ENCODE measurements at places on chromosomes 5 and 9.

- DNase-seq = no peak
Measured at GRCh38 chr9:106127776-106128175, 433.4 kb downstream of the TMEM38B start.

- no peak for DNase-seq
Measured at GRCh38 chr5:124599028-124599973, 147.1 kb downstream of the ZNF608 start.

DNA sequence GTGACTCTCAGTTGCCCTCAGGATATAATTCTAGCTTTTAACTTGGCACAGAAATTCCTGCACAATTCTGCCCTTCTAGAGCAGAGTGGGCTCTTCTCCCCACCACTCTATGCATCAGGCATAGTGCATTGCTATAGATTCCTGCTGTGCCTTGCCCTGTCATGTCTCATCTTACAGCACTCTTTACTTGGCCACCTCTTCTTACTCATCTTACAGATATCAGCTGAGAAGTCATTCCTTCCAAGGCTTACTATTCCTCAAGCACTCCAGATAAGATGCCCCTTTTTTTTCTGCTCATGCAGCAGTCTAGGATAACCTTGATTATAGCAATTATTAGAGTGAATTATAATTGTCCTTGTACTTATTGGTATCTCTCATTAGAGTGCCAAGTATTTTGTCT lies 5.6 kb downstream of the FAM221B start:
- DNase-seq = no peak

GRCh38 chr9:36738318-36738976 lies 165.8 kb downstream of the MELK start:
- DNase-seq = no peak

DNA sequence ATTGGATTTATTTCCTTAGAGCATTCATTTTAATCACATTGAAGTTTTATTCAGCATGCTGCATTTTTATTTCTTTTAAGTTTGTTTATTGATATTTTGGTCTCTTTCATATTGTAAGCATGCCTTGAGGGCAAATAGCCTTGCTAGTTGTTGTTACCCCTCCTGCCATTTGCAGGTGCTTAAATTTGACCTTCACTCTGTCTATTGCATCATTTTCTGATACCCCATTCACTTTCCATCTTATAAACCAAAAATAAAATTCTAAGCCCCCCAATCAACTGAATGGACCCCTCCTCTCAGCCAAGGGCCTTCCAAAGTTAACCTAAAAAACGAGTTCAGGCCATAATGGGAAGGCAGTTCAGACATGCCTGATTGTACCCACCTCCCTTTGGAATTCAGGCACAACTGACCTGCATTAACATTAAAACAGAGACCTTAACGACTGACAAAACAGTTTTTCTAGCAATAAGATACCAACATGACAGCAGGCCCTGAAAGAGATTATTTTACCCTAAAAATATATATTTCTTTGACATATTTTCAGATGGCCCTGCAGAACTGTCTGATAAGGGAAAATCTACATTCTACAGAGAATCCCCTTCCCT lies 32.1 kb downstream of the TARS1 start:
- DNase-seq = no peak

GRCh38 chr5:36624277-36624676 lies 17.9 kb downstream of the SLC1A3 start:
- DNase-seq = no peak

DNA sequence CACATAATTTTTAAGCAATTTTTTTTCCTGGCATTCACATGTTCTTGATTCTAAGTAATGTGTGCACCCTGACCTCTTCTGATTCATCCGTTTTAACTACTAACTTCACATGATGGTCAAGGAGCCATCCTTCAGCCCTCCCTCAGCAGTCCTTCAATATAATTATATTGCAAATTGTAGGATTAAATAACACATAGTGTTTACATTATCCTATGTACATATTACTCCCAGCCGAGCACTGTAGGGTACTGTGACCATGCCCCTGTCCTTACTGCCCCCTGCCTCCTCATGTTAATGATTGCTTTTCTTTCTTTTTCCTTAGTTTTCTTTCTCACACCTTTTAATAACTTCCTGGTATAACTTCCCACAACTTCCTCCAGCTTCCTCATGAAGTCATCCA lies 96.3 kb upstream of the FANCC start:
- no peak for DNase-seq

DNA sequence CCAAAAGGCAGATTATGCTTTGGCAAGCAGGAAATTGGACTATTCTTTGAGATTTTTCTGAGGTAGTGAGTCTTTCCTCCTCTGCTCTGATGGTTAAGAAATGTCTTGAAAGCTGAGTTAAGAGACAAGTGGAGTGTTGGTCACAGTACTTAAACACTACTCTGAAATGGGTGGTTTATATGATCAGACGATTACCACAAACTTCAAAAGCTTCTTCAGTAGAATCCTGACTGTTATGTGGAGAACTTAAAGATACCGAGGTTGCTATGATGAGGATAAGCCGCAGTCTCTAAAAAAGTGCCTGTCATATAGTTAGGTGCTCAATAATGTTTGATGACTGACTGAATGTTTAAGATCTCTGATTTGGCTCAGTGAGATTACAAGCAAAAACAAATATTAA lies 24.3 kb downstream of the GCNT4 start:
- DNase-seq = no peak

DNA sequence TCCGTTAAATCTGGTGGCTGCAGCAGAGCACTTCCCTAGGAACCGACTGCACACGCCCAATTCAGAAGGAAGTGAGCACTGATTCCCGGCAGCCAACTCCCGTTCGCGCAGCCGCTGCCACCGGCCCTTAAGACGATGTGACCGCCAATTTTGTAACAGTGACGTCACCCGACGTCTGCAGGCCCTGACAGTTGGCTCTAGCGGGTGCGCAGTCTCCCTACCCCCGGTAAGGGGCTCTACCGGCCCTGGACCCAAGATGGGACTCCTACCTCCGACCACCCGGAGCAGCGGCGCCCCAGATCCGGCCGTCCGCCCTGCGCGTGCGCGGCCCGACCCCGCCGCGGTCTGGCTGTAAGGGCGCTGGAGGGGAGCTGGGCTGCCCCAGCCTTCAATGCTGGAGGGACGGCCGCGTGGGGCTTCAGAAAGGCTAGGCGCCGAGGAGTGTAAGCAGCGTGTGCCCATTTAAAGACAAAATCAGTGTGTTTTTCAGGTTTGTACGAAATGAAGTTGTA lies 19.1 kb downstream of the DNAJA1 start:
- DNase-seq = peak; percentile 38

DNA sequence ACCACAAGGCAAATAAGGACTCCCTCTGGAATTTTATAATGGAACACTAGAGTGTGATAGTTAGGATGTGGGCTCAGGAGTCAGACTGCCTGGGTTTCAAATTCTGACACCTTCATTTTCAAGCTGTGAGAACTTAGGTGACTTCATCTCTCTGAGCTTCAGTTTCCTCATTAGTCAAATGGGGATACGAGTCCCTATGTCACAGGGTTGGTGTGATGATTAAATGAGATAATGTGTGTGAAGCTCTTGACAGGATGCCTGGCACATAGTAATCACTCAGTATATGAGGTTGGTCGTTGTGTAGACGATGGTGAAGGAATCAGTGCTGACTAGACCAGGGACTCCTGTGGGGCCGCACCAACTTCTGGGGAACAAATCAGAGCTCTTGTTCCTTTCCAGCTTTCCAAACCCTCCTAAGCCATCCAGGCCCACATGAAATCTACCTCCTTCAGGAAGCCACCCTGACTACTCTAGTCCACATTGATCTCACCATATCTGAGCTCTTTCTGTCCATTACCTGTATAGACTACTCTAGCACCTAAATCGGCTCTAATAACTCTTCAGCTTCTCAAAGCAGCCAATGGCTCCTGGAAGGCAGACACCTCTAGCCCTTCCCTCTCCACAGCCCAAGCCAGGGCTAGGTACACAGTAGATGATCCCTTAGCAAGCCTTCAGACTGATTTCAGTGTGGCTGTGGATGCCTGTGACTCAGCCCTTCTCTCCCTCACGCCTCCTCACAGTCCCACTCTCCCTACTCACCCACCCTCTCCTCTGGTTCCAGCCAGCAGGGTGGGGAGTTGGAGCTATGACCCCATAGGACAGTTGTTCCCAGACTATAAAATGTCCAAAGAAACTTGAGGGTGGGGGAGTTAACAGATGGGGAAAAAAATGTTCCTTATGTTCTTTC lies 2.5 kb upstream of the TCF7 start:
- no peak for DNase-seq

GRCh38 chr5:16596581-16596940 lies 20.2 kb downstream of the RETREG1 start:
- DNase-seq = no peak

DNA sequence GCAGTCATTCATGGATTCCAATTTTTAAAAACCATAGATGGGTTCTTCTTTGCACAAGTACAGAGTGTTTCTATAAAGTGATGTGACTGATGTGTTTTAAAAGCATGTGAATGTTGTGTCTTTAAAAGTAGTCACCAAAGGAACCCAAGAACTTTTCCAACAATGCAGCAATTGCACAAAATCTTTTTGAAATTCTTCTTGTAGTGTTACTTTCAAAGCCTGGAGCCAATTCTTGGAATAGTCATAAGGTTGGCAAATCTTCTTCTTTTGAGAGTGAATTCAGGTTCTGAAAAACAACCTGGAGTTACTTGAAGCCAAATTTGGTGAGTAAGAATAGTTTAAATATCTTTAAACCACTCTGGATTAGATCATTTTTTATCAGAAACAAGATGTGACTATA lies 10.5 kb downstream of the GRAMD2B start:
- DNase-seq = no peak

- no peak for DNase-seq
Measured at GRCh38 chr5:180041301-180042274, 30.0 kb downstream of the RNF130 start.

DNA sequence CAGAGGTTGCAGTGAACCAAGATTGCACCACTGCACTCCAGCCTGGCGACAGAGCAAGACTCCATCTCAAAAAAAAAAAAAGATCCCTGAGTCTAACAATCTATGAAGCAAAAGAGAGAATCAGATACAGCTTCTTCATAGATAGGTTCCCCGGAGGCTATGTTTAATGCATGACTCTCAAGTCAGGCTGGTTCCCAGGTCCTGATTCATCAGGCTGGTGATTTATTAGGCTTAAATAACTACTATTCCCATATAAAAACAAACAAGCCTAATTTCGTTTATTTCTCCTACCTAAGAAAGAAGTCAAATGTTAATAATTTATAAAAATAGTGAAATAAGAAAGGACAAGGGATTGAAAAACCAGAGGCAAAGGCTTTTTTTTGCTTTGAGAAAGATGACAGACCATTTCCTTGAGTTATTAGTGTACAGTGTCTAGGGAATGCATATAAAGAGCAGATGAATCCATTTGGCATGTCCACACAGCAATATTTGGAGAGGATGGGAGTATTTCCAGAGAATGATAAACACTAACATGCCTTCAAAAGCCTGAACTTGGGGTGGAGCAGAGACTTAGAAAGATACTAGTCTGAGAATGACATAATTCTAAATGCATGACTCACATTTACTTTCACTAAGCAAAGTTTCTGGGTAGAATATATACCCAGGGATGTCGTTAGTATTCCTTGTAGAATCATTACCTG lies 115.3 kb downstream of the NREP start:
- no peak for DNase-seq

DNA sequence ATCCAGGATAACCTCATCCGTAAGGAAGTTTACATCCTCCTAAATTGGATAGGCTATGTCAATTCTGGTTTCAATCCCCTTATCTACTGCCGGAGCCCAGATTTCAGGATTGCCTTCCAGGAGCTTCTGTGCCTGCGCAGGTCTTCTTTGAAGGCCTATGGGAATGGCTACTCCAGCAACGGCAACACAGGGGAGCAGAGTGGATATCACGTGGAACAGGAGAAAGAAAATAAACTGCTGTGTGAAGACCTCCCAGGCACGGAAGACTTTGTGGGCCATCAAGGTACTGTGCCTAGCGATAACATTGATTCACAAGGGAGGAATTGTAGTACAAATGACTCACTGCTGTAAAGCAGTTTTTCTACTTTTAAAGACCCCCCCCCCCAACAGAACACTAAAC lies 1.3 kb downstream of the ADRB2 start:
- DNase-seq = no peak

- DNase-seq = no peak
Measured at GRCh38 chr5:169721771-169722170, 84.7 kb downstream of the DOCK2 start.

DNA sequence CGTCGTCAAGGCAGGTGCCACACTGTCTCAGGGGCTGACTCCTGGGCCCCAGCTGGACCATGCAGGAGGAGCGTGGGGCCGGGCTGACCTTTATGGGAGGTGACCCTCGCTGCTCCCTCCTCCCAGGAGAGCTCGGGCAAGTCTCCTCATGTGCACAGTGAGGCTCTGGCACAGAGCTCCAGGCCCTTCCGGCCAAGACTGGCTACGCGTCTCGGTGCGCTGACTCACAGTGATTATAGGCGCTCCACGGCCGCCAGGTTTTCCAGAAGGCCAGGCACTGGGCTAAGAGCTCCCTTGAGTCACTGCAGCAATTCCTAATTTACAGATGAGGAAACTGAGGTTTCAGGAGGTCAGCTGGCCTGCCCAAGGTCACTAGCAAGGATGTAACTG lies 47.4 kb downstream of the VAV2 start:
- DNase-seq = no peak

- DNase-seq = no peak
Measured at GRCh38 chr5:83001796-83002381, 75.3 kb downstream of the TMEM167A start.

DNA sequence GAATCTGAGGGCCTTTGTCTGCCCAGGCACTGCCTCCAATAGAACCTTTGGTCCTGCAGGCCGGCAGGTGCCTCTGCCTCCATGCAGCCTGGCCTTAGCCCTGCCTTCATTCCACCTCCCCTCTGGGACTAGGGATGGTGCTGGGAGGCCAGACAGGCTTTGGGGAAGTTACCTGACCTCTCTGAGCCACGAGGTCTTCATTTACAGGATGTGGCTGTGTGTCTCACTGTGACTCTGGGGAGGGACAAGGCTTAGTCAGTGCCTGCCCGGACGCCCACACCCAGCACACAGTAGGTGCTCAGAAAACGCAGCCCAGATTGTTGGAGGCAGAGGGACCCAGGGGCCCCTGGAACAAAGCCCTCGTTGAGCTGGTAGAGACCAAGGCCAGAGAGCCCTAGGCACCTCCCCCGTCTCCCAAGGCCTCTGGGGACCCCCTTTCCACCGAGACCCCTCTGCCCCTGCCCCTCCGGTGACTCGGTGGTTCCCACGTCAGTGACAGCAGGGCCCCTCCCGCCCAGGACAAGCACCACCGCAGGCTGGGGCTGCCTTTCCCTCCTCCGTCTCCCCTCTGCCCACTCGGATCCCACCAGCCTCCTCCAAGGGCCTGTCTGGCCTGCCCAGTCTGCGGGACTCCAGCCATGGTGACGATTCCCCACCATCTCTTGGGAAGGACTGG lies 46.9 kb upstream of the EGFL7 start:
- DNase-seq = no peak

Measured in activated effector memory CD4-positive, alpha-beta T cell treated with Interleukin-2 at 50 U/mL for 16 hours (primary cell).